Kidney tubule cell (primary cell): ENCODE measurements at places on chromosomes 2 and 18.

- DNase-seq, result no peak
Measured at GRCh38 chr18:24968238-24968775, 383.7 kb downstream of the ZNF521 start.

DNA sequence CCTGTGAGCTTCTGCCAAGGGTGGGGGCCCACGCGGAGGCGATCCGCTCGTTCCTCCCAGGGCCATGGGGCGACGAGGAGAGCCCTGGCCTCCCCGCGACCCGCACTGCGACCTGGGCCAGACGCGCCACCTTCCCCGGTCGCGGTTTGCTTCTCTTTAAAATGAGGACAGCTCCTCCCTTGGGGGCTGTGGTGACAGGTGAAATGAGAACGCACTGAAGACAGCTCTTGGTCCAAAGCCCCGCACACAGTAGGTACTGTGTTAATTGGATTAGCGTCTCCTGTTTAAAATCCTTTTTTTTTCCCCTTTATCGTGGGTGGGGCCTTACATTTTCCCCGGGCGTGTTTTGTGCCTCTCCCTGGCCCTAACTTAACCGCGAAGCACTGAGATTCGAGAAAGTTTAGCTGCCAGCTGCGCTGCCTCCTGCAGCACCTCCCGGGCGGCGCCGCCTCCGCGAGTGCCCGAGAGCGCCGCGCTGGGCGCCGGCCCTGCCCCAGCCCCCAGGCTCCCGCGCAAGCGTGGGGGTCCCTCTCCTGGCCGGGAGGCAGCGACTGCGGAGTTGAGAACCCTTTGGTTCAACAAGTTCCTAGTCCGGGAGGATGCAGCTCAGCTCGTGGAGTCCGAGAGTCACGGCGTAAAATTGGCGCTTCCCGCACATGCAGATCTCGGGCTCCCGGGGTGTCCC is 1.1 kb downstream of the HPCAL1 start:
- peak; percentile 59 for DNase-seq

GRCh38 chr2:135985826-135986393 is 484 bp upstream of the DARS1 start:
- DNase-seq, result no peak

DNA sequence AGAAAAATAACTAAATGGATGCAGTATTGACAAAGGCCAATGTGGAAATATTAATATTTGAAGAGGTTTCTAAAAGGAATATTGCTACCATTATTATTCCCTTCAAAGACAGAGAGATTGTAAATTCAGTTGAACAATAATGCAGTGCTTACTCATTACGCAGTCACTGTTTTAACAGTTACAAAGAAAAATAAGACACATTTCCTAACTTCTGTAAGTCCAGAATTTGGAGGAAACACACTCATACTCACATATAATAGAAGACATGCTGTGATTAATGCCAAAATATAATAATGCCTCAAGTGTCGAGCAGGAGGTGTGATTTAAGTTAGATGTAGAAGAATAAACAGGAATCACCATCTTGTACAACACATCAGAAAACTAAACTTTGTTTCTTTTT is 389.2 kb downstream of the FBXO15 start:
- DNase-seq, result no peak

DNA sequence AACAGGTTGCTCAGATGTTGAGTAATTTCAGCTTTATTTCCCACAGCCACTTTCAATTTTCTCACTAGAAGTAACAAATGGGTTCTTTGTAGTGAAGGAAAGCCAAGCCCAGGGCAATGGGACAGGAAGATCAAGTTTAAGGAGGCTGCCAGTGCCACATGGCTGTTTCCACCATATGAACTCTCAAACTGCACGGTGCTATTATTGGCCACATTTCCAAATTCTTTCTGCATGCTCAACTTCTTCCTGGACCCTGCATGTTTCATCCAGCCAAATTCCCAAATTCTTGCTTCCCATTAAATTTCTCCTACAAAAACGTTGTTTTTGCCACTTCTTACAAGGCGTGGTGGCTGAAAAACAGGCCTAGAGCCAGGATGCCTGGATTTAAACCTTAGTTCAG is 193.3 kb upstream of the SPHKAP start:
- no peak for DNase-seq

- DNase-seq, result peak; percentile 85
Measured at GRCh38 chr2:240832205-240832727, 12.2 kb upstream of the KIF1A start.

DNA sequence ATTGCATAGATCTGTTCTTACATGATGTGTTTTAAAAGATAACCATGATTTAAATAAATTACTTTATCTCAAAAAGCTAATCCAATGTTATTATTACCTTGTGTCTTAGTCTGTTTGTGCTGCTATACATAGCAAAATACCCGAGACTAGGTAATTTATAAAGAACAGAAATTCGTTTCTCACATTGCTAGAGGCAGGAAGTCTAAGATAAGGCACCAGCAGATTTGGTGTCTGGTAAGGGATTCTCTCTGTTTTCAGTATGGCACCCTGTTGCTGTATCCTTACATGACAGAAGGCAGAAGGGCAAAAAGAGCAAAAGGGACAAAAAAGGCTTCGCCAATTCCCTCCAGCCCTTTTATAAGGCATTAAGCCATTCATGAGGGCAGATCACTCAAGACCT is 533.9 kb downstream of the PARD3B start:
- no peak for DNase-seq

DNA sequence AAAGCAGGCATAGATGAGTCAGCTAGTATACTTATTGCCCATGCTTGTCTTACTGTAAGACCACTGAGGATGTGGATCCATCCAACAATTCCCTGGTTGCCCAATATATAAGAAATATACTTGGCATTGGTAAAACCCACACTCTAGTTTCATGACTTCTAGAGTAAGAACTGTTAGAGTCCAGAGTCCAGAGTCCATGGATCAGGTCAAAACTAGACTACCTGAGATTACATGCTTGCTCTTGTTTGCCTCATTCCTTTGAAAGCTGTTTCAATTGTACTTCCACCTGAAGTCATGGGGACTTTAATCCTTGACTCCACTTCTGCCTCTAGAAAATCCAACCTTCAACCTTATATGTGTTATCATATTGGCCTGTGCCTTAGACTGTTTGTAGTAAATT is 707.6 kb upstream of the FAM98A start:
- DNase-seq, result no peak

- no peak for DNase-seq
Measured at GRCh38 chr2:10365412-10365811, 62.7 kb downstream of the HPCAL1 start.

- DNase-seq, result peak; percentile 7
Measured at GRCh38 chr2:232900811-232901735, 31.0 kb downstream of the SNORC start.

GRCh38 chr2:67952066-67952465 is 110.7 kb downstream of the C1D start:
- no peak for DNase-seq

DNA sequence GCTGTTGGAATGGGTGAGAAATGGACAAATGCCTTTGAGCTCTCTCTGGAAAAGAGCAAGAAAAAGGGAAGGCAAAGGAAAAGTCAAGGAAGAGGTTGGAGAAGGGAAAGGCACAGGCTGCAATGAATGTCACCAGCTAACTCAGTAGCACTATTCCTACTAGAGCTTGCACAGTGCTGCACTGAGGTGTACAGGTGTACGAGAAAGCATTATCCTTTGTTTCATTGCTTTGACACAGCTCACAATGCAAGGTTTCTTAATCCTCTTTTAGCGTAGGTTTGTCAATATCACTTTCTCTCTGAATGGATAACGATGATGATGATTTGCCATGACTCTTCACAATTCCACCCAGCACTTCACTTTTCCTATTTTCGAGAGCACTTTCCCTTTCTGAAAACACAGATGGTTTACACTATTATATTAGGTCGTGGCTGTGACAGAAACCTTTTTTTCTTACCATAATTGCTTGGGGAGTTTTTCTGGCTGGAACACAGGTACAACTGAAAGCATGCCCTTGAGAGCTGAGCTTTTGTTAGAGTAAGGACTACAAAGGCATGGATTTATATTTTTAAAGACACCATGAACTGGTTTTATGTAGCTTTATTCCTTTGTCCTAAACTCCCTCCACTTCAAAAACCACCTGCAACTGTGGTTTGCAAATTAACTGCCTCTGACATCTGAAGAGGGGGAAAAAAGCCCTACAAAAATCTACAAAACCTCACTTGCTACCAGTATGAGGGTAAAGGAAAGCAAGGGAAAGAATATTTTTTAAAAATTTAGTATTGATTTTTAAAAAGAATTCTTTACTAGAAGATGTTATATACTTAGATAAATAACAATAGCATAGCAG is 265.5 kb downstream of the TGIF1 start:
- no peak for DNase-seq

- DNase-seq, result peak; percentile 65
Measured at GRCh38 chr2:190785334-190785733, 95.3 kb upstream of the GLS start.

- DNase-seq, result no peak
Measured at GRCh38 chr2:124626993-124627392, 601.9 kb downstream of the CNTNAP5 start.

- no peak for DNase-seq
Measured at GRCh38 chr18:39732918-39733317, 2167.3 kb upstream of the CELF4 start.

DNA sequence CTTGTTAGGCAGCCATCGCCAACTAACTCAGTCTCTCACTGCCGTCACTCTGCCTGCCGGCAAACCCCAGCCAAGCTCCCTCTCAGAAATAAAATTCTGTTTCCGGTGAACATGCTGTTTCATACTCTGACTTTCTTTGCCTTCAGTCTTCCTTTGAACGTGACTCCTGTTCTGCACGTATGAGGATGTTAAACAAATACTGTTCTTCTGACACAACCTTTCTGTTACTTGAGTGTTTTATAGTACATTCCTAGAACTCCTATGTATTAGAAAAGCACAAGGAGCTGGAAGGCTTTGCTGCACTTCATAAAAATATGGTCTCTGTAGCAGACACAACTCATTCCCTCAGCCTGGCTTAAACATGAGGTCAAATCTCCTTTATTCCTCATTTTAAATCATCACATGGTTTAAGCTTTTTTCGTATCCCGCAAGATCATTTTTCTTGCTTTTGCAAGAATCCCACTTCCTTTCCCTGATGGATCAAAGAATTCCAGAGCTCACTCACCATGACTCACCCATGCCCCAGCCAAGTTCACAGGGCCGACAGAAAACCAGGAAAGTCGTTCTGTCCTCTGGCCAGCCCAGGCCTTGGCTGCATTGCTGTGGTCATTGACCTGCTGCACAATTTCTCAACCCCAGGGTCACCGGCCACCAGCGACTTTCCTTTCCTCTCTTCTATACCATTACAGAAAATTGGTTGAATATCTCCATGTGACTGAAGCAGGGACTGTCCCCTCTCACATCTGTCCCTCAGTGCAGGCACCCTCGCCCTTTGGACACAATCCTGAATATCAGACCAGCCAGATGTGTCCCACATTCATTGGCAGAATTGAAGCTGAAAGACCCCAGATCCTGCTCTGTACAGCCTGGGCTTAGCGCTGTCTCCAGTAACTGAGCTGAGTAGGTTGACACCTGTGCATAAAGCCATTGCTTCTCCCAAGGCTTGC is 183.1 kb upstream of the ARL4C start:
- peak; percentile 94 for DNase-seq

- peak; percentile 45 for DNase-seq
Measured at GRCh38 chr2:52918551-52918950, 849.1 kb upstream of the CHAC2 start.

GRCh38 chr2:29113891-29114321 is 1.3 kb upstream of the CLIP4 start:
- DNase-seq, result peak; percentile 94

DNA sequence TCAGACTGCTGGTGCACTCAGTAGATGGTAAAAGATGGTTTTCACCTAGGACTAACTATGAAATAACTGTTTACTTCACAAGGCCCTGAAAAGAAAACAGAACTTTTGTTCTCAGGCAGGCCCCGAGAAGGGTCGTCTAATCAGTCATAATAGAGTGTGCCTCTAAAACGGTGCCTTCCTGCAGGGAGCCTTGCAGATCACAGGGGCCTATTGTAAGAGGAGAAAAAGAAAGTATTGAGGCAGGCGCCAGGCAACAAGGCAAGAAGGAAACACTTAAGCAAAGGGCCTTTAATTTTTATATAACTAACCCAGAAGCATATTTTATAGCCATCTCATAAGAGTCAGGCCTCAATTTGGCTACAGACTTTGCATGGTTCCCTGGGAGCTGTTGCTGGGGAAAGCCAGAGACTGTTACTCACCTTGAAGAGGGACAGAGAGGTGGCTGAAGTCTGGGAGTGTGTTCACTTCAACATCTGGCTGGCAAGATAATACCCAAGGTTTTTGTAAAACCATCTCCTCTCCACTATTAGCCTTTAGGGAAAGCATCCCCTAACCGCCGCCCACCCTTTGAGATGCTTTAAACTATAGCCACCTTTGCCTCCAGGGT is 117.1 kb downstream of the PRPF40A start:
- no peak for DNase-seq

DNA sequence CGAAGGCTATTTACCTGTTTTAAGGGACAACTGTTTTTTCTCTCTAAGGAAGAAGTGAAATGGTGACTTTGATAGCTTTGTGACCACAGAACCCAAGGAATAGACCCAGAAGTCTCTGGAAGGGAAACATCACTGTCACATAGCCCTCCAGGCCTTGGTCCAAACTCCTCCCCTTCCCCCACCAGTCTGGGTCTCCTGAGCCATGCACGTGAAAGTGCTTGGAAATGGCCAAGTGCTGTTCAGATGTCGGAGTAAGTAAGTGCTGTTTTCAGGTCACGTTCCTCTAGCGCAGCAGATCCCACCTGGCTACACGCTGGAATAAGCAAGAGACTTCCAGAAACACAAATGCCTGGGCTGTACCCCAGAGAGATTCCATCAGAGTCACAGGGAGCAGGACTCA is 73.0 kb upstream of the AFF3 start:
- no peak for DNase-seq

DNA sequence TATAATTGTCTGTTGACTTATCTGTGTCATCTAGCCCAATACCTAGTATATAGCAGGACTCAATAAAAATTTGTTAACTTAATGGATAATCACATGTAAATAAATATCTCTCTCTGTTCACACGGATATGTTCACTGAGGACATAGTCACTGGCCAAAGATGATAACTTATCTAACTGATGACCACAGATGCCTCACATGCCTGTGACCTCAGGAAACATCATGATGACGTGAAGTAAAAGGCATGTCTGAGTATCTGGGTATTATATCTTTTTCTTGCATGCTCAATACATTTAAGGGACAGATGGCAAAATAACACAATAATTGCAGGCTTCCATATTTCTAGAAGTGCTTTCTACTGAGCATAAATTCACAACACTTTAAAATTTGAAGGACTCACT is 41.4 kb upstream of the PARD3B start:
- peak; percentile 9 for DNase-seq

DNA sequence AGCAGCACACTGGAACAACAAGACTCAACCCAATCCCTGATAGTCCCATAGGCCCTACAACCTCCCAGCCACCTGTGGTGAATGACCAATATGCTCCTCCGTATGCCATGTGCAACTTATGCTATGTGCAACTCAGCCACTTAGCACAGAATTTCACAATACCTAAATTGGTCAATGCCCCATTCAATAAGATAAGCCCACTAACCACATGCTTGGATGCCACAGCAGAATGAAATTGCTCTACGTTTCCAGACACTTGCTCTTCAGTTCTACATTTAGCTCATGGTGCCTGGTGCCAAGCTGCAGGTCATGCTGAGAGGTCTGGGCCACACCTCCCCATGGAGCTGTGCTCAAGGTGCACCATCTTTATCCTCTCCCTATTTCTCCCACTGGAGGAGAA is 159.8 kb downstream of the EN1 start:
- DNase-seq, result no peak
